ENCODE measurements at places on chromosomes 7 and 10. TPM values are rescaled to one million over a fixed set of nuclear protein-coding genes. Genes with fewer than 3 reads are reported as not detected.

Gene AGR2
- total RNA-seq, result not detected

Gene MOGAT3
- not detected for total RNA-seq

Gene CNPY1
- total RNA-seq, result not detected

Gene GNAT3
- not detected for total RNA-seq

Gene SFTPD
- not detected for total RNA-seq

Gene SMC3
- total RNA-seq, result 27.2 TPM

Gene MALRD1
- total RNA-seq, result 0.66 TPM

Gene HTR7
- 3.4 TPM for total RNA-seq

Gene PNLIPRP1
- not detected for total RNA-seq

Gene HOGA1
- total RNA-seq, result 2.5 TPM

Gene MBL2
- total RNA-seq, result not detected

Gene TIMM23B
- total RNA-seq, result 18.7 TPM

Gene TMEM176A
- not detected for total RNA-seq

Gene YWHAG
- 97.8 TPM for total RNA-seq

Gene NODAL
- not detected for total RNA-seq

Gene RBM20
- 0.66 TPM for total RNA-seq

Gene TNS3
- 43.8 TPM for total RNA-seq

Gene ERVW-1
- not detected for total RNA-seq

Gene LIPN
- total RNA-seq, result not detected

Gene OR2A7
- 0.26 TPM for total RNA-seq

Gene CFAP46
- 0.19 TPM for total RNA-seq

Gene SEMA4G
- 0.13 TPM for total RNA-seq

Gene WEE2
- not detected for total RNA-seq

Gene ANKIB1
- total RNA-seq, result 60.4 TPM

Gene RADIL
- total RNA-seq, result 1.5 TPM

Gene PNLIP
- total RNA-seq, result not detected

Gene ACTA2
- total RNA-seq, result 260 TPM

Gene ITPRID1
- total RNA-seq, result not detected

Gene RBP3
- not detected for total RNA-seq

Gene HEPACAM2
- not detected for total RNA-seq

Gene ST7
- total RNA-seq, result 18.2 TPM

Gene PITX3
- 0.13 TPM for total RNA-seq

Gene CLRN3
- not detected for total RNA-seq

Gene SPDYE8
- total RNA-seq, result not detected

Gene ZNF727
- total RNA-seq, result 1.8 TPM

Gene CAMK2B
- total RNA-seq, result 1.3 TPM

Gene DTX2
- 3.0 TPM for total RNA-seq

Gene CPA2
- total RNA-seq, result not detected

Gene ACSM6
- not detected for total RNA-seq

Gene MMD2
- total RNA-seq, result not detected

Gene SPDYE2
- not detected for total RNA-seq

Gene OPALIN
- total RNA-seq, result not detected

Gene CHST12
- total RNA-seq, result 4.2 TPM

Gene ZNF425
- 2.8 TPM for total RNA-seq

Gene NRP1
- total RNA-seq, result 990 TPM

Gene EGR2
- 0.25 TPM for total RNA-seq

Gene NPY
- not detected for total RNA-seq

Gene OPN1SW
- not detected for total RNA-seq

Measured in aortic smooth muscle cell (primary cell).